ENCODE measurements at places on chromosomes 6 and 20.
A peak's percentile ranks its signal among the peaks of the same experiment; 100 is the strongest.

DNA sequence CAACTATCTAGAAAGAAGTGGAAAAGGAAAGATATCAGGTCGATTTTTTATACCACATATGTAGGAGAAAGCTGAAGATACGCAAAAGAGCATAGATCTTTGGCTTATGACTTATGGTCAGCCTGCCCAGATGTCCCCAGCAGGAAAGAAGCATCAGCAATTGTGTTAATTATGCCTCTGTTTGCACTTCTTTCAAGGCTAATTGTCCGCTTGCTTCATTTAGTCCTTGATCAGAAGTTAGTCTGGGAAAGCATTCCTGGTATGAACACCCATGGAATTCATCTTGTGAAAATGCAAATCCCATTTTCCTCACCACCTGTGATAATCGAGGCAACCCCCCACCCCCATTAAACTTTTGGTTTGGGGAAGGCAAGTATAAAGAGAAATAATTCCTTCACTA, 62.8 kb downstream of the ATP9A start:
- no peak for DNase-seq

GRCh38 chr20:57751411-57751810, 41.6 kb upstream of the PMEPA1 start:
- DNase-seq = no peak

DNA sequence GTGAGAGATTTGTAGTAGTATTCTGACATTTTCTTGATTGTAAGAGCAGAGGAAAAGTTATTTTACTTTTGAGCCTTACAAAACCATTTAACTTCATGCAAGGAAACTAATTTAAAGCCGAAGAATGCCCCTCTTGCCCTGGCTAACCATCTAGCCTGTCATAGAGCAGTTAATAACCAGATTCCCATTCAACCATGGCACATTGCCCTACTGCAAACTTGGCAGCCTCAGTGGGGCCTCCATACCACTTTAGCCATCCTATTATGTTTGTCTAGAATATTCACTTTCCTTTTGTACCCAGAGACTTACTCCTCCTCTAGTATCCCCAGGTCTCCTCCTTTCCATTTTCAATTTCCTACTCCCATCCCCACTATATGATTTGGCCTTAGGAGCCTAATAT, 230.9 kb downstream of the TBC1D7 start:
- no peak for DNase-seq

GRCh38 chr20:31822421-31823330, 3.5 kb downstream of the MYLK2 start:
- DNase-seq = peak; percentile 64

DNA sequence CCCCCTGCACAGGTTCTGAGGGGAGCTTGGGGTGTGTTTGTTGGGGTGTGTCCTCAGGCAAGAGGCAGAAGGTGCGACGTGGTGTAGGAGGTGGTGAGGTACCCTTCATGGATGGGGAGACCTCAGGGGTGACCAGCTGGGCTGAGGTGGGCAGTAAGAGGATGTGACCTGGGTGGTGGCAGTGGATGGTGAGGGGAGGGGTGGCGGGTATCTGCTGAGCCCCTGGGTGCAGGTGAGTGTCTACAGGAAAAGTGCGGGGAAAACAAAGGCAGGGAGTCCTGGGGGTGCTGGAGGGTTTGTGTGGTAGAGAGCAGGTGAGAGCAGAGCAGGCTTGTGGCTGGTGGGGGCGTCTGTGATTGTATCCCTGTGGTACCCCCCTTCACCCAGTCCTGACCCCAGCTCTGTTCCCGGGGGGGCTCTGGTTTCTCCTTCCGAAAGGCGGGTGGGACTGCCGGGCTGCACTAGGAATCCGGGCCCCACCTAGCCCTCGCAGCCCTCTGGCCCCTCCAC, 631 bp downstream of the RAET1L start:
- DNase-seq = no peak

- DNase-seq = no peak
Measured at GRCh38 chr20:20503777-20504530, 136.1 kb downstream of the INSM1 start.

- no peak for DNase-seq
Measured at GRCh38 chr20:59438201-59438600, 137.8 kb downstream of the EDN3 start.

GRCh38 chr6:144566868-144567615, 281.9 kb downstream of the UTRN start:
- no peak for DNase-seq

- no peak for DNase-seq
Measured at GRCh38 chr6:30007132-30007764, 53.8 kb upstream of the POLR1H start.

DNA sequence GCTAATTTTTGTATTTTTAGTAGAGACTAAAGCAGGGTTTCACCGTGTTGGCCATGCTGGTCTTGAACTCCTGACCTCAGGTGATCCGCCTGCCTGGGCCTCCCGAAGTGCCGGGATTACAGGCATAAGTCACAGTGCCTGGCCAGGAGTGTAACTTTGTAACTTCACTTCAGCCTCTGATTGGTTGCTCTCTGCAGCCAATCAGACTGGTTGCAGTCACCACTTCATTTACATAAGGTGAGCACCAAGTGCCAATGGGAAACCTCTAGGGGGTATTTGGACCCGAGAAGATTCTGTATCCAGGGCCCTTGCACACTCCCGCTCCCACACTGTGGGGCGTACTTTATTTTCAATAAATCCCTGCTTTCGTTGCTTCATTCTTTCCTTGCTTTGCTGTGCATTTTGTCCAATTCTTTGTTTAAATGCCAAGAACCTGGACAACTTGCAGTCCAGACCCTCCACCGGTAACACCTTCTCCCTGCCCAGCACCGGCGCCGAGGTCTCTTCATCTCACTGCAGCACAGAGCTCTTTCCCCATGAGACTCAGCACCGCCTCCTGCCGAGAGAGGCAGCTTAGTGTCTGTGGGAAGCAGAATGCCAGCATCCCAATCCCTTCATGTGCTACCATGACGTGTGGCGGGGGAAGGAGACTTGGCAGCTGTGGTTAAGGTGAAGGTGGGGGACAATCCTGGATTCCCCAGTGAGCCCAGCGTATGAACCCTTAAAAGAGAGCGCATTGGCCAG, 14.0 kb upstream of the MRGBP start:
- DNase-seq = no peak

DNA sequence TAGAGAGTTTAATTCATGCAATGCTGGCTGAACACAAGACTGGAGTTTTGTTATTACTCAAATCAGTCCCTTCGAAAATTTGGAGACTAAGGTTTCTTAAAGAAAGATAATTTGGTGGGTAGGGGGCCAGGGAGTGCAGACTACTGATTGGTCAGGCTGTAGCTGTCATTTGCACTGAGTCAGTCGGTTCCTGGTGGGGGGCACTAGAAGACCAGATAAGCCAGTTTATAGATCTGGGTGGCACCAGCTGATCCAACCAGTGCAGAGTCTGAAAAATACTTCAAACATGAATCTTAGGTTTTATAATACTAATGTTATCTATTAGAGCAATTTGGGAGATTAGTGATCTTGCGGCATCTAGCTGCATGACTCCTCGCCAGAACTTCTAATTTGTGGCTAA, 530.7 kb downstream of the NKAIN2 start:
- DNase-seq = no peak

- DNase-seq = no peak
Measured at GRCh38 chr20:11716239-11716944, 201.3 kb upstream of the BTBD3 start.

GRCh38 chr6:42484261-42484660, 32.5 kb upstream of the TRERF1 start:
- no peak for DNase-seq
